Stimulated activated naive CD8-positive, alpha-beta T cell treated with anti-CD3 and anti-CD28 coated beads, Interleukin-15, amount 100 ng/mL, for 72 hours (primary cell): ENCODE measurements at places on chromosomes 1 and 21.

DNA sequence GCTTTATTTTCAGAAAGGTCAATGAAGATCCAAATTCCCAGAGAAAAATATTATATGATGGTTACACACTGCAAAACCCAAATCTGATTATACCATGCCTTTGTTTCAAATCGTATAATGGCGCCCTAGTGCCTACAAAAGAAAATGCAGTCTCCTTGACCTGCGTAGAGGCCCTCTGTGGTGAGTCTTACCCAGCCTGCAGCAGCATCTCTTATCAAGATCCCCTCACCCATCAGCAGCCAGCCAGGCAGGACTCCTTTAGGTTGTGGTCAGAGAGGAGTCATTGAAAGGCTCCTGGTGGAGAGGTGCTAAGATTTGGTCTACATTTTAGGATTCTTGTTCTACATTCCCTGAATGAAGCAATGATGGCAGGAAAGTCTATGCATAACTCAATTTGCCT, 23.7 kb upstream of the DAB1 start:
- no peak for DNase-seq

DNA sequence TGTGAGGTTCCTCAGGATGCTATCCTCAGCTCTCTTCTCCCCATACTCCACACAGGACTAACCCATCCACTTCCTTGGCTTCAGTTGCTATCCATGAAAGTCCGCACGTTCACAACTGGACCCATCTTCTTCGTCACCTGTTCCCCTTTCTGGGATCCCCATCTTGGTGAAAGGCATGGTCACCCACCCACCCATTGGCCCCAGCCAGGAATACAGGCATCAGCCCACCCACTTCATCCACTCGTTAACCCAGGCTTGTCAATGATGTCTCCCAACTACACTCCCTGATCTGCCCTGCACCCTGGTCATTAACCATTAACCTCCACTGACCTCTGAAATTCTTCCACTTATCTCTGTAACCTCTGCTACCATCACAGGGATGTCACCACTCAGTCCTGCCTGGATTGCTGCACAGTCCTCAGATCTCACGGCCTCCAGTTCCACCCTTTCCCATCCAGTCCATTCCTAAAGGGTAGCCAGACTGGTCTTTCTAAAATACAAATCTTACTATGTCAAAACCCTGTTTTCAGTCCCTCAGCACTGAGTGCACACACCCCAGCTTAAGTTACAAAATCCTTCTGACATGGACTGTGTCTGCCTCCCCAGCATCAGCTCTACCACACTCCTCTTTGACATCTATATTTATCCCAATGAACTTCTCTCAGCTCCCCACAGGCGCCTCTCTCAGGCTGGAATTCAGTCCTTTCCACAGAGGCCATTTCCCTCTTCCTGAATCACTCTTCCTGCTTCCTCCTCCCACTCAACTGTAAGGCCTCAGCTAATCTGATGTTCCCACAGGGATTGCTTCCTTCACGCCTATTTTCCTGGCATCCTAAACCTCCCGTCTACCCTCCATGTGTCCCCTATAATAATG, 10.4 kb downstream of the PGLYRP4 start:
- no peak for DNase-seq

GRCh38 chr1:229648406-229648805, 22.4 kb downstream of the URB2 start:
- no peak for DNase-seq

DNA sequence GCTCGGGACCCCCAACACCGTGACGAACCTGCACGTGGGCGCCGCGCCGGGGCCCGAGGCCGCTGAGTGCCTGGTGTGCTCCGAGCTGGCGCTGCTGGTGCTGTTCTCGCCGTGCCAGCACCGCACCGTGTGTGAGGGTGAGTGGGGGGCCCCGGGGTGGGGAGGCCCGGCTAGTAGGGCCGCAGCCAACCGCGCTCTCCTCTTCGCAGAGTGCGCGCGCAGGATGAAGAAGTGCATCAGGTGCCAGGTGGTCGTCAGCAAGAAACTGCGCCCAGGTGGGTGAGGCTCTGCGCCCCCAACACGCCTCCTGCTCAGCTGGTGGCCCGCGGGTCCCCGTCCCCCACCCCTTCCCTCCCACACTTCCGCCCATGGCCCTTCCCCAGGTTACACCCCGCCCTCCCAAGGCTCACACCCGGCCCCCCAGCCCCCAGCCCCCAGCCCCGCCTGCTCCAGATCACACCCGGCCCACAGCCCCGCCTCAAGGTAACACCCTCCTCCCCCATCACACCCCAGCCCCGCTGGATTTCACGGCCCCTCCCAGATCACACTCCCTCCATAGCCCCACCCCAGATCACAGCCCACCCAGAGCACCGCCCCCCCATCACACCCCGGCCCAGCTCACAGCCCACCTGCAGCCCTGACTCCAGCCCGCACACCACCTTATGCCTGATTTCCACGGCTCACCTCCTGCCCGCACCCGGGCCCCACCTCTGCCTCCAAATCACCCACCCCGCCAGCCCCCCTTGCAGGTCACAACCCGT, 2.4 kb upstream of the MMP23B start:
- peak; percentile 60 for DNase-seq

DNA sequence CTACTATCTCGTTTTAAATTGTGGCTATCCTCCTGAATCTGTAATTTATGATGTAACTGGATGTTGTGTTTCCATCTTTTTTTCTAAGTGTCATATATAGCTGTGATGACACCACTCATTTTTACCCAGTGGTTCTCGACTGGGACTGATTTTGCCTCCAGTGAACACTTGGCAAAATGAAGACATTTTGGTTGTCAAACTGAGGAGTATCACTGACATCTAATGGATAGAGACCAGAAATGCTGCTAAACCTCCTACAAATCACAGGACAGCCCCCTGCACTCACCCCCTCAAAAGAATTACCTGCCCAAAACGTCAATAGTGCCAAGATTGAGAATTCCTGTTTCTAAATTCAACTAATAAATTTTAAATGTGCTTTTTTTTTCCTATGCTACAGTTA, 1.9 kb downstream of the TRMT13 start:
- DNase-seq = no peak

GRCh38 chr1:232627645-232628334, 2.1 kb downstream of the SIPA1L2 start:
- DNase-seq = no peak

DNA sequence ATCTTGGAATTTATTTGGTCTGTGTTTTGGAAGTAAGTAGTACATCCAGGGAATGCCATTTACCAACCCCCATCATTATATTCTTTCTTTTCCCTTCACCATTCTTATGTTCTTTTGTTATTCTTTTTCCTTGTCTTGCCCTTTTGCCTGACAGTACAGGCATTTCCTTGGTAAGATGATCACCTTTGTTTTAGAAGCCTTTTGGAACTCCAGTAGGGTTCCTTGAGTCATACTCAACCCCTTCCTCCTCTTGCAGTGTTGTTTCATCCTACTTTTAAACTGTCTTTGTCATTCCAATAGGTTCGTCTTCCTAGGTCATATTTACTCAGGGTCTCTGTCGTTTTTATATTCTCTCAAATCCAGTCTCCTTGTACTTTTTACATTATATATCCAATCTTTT, 9.2 kb downstream of the MRPS21 start:
- DNase-seq = no peak

DNA sequence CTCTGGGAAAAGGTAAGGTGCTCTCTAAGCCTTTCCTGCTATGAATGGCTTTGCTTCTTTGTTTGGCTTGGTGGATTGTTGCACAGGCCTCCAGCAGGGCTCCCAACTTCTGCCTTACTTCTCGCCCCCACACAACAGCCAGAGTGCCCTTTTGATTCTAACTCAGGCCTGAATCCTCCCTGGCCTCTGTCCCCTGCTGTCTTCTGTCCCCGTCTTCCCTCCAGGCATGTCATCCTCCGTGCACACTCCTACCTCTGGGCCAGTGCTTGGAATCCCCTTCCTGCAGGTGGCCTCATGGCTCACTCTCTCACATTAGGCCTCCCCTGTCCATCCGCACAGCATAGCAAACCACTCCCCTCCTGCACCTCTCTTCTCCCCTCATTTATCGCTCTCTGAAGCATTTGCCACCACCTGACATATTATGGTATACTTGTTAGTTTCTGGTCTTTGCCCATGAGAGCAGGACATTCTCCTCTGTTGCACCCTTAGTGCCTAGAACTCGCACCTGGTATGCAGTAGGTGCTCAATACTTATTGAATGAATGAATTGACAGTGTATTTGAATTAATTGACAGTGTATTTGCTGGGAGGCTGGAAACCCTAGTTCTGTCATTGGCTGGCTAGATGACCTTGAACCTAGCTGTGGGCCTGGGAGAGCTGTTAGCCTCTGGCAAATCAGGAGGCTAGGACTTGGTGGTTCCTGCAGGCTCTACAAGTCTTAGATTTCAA, 2.9 kb downstream of the ZDHHC18 start:
- no peak for DNase-seq

DNA sequence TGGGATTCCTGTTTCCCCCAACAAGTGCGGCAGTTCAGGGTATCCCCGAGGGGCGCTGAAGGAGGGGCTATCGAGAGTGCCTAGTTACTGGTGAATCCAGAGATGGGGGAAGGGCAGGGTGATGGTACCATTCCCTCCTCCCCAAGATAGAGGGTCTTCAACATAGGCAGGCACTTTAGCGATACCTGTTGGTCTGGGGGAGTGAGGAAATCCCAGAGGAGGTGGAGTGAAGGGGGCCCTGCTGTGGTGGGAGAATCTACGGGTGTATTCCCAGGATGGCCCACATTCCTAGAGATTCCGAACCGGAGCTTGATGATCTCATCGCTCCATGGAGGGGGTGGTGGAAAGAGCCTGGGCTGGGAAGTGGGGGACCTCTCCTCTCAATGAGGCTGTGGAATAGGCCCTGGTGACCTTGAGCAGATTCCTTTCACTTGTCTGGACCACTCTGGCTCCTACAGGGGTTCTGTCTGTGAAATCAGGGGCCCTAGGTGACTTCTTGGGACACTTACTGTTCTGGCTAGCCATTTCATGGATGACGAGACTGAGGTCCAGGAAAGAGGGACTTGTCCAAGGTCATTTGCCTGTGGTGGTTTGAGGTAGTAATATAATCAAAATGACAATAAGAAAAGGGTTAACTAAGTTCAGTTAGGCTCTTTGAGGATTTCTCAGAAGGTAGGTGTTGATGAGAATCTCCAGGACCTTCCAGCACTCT, 52.7 kb upstream of the SYNC start:
- DNase-seq = no peak

DNA sequence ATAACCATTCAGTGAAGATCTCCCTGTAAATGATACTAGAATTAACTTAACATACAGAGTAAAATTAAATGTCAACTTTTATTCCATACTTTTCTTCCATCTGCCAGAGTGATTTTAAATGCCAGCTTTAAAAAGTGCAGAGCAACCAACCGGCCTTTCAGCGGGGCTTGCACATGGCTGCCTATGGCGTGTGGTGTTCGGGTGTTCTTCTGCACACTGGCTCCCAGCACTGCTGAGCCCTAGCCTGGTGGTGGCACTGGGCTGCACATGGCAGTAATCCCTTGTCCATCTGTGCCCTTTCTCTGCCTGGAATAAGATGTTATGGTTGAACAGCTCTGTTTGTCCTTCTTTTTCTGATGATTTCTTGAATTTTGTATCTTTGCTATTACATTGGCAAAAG, 156.3 kb downstream of the SNX7 start:
- no peak for DNase-seq

DNA sequence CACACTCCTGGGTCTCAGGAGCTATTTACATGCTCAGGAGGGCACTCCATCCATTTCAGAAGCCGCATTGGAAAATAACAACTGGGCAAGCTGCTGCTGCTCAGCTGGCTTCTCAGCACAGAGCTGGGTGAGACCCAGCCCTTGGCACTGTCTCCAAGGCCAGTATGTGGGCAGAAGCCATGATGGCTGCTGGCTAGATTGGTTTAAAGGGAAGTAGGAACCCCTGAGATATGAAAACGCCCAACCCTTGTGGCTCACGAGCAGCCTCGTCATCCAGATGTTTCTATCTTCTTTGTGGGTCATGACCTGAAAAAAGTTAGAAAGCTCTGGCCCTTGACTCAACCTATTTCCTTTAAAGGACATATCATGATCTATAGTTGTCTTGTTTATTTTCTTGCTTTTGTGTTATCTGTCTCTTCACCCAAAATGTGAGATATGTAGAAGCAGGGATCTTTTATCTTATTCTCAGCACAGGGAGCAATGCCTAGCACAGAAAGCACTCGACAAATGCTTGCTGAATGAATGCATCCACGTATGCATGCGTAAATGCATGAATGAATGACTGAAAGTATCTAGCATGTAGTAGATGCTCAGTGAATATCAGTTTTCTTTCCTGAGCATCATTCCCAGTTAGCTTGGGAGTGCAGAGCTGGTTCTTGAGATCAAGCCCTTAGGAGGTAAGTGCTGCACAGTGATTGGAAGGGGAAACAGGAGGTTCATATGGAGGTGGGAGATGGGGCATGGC, 11.6 kb downstream of the MYBPH start:
- DNase-seq = no peak

DNA sequence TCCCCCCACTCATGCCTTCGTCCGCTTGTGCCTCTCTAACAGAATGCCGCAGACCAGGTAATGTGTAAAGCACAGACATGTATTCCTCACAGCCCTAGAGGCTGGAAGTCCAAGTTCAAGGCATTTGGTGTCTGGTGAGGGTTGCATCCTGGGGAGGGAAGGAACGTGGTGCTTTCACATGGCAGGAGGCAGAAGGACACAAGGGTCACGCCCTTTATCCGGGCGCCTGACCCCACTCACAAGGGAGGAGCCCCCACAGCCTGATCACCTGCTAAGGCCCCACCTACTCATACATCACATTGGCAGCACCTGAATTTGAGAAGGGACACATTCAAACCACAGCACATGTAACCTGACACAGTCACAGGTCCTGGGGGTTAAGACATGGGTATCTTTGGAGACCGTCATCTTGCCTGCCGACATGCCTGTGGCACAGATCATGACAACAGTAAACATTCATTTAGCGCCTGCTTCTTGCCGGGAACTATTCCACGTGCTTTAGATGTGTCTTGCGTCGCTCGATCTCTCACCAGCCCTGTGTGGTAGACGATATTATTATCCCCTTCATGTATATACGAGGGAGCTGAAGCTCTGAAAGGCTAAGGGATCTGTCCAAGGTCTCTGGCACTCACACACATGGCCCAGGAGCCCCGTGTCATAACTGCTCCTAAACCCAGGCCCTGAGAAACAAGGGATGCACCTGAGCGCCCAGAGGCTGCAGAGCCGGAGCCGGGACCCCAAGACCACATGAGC, 235.6 kb downstream of the NPHP4 start:
- DNase-seq = no peak

GRCh38 chr1:51997974-51998382, 7.5 kb upstream of the RAB3B start:
- DNase-seq = no peak

GRCh38 chr1:172977296-172978017, 73.3 kb downstream of the TNFSF18 start:
- DNase-seq = no peak
